Cerebellar nuclear complex (tissue), 1 donor: ENCODE measurements at places on chromosomes 1 and 21.

- no peak for DNase-seq
These were observed 14.0 kb upstream of the DISC1 start for GRCh38 chr1:231612393-231613089.

DNA sequence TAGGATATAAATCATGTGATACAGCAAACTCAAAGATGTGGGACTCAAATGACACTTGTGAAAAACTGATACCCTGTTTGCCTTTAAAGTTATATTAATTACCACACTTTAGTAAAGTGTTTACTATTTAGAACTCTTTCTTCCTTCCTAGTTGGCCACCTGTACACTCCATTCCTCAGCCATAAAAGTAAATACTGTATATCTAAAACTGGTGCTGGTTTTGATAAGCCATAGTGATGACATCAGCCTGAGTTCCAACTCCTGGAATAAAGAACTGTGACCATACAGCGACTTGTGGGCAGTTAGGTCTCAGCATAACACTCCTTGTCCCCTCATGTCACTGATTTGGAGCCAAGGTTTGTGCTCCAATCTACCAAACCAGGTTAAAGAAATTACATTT is 2.8 kb downstream of the PTGER3 start:
- DNase-seq = no peak

- DNase-seq = no peak
These were observed 26.2 kb upstream of the FCER1A start for GRCh38 chr1:159275891-159276290.

GRCh38 chr1:156551869-156552268 is 20.5 kb downstream of the IQGAP3 start:
- no peak for DNase-seq

DNA sequence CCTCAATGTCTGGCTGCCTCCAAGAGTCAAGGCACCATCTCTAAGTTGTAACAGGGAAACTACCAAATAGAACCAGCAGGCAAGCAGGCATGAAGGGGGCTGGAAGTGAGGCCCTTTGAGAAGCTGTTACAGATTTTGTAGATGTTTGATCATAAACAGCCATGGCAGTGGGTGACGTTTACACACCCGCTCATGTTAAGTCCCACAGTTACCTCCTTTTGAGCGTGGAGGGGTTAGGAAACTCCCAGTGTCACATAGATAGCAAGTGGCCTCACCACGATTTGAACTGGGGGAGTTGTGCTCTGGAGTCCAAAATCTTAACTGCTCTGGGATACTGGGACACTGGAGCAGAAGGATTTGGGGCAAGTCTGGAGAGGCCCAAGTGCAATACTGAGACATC is 192.4 kb downstream of the HIVEP3 start:
- no peak for DNase-seq

DNA sequence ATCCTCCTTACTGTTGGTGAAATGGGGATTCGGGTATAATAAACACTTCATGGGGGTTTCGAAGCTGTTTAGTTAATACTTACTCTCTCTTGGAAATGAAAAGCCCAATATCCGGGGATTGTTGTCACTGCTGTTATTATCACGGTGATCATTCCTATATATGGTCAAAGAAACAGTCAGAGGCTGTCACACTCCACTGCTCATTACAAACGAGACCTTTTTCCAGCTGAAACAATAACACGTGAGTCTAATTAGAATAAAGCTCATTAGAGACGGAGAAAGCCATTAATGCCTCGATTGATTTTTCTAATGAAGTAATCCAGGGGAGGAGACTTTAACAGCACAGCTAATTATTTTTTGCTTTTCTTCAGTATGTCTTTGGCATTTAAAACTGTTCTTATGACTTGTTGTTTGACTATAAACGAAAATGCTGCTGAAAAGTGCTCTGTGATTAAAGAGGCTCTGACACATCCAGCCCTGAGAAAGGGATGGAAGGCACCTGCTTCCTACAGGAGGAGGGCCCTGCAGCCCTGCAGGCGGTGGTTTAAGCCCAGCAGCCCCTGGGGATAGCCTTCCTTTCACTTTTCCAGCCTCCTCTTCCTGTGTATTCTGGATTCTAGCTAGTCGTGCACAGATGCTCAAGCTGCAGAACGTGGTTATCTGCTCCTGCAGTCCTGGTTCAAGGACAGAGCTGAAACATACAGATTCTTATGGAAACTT is 143.6 kb downstream of the EDEM3 start:
- DNase-seq = no peak

- DNase-seq = no peak
These were observed 8.2 kb downstream of the FABP3 start for GRCh38 chr1:31364561-31365250.

GRCh38 chr21:25176637-25177412 is 430.5 kb downstream of the MRPL39 start:
- no peak for DNase-seq

DNA sequence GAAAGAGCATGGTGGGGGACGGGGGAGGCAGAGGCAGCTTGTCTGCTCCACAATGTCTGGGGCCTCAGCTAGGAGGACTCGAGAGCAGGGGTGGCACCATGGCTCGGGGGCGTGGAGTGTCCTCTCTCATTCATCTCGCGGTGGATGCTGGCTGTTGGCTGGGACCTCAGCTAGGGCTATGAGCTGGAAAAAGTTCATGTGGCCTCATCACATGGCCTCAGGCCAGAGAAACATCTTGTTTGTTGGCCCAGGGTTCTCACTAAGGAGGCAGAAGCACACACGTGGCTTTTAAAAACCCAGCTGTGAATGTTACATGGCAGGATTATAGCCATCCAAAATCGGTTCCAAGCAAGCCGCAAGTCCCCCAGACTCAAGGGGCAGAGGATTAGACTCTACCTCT is 6.2 kb upstream of the CENPS start:
- DNase-seq = no peak

DNA sequence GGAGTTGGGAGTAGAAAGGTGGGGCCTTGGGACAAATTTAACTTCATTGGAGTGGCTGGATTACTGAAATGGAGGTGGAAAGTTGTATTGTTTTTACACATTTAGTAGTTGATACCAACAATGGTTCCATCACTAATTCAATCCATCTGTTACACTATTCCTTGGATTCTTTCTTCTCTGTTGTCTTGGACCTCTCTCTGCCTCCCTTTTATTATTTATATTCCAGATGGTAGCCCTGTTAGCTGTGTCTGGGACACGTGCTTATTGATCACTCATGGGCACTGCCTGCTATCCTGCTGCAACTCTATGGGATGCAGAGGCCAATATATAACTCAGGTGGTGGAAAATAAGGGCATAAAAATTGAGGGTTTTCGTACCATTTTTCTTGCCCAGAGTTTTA is 346.3 kb downstream of the PAPPA2 start:
- no peak for DNase-seq

DNA sequence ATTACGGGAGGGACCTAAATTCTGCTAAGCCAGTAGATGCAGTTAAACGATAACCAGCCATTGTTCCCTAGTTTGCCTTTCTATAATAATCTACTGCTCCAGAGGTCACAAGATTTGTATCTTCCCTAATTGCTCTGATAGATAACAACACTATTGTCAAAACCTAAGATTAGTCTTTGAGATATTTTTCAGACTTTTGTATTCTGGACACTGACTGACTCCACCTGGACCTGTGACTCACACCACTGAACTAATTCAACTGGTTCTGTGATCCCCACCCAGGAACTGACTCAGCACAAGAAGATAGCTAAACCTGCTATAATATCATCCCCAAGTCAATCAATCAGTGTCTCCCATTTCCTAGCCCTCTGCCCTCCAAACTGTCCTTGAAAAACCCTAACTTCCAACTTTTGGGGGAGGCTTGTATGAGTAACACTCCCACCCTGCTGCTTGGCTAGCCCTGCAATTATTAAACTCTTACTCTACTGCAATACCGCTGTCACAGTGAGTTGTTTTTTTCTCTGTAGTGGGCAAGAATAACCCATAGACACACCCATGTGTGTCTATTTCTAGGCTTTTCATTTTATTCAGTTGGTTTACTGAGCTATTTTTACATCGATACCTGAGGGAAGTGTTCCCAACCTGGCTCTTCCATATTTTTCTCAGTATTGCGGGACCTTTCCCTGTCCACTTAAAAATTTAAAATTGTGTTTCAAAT is 11.2 kb downstream of the KIFAP3 start:
- no peak for DNase-seq

- DNase-seq = no peak
These were observed 62.1 kb downstream of the ARID4B start for GRCh38 chr1:235265900-235266299.

DNA sequence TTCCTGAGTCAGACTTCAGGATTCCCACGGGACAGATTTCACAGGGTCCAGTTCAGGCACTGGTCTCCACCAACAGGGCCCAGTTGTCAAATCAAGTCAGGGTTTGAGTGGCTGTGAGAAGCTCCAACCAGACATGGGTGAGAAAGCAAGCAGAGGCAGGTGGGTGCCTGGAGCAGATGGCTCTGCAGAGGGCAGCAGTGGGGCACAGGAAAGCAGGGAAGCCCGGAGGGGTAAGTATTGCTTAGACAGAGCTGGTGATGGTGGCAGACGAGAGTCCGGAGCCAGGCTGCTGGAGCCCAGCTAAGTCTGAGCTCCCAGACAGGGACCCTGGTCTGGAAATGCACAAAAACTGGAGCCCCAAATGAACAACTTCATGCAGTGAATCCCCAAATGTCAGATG is 40.4 kb downstream of the RIMS3 start:
- DNase-seq = peak; percentile 37

DNA sequence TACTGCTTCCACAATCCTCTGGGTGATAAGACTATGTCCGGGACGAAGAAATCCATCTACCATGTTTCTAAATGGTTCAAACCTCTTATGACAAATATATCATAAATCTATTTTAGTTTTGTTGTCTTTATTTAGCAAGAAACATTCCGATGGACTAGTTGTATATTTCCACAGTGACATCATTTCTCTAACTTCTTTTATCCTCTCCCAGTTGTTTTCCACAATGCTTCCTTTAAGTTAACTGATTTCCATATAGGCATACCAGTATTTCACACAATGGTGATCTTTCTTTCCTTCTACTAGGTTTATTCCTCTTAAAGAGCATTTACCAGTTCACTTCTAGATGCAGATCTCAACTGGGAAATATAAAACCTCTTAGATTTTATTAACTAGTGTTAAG is 44.8 kb downstream of the USP1 start:
- no peak for DNase-seq

- DNase-seq = no peak
These were observed 4.9 kb upstream of the LAD1 start for GRCh38 chr1:201404055-201404454.

DNA sequence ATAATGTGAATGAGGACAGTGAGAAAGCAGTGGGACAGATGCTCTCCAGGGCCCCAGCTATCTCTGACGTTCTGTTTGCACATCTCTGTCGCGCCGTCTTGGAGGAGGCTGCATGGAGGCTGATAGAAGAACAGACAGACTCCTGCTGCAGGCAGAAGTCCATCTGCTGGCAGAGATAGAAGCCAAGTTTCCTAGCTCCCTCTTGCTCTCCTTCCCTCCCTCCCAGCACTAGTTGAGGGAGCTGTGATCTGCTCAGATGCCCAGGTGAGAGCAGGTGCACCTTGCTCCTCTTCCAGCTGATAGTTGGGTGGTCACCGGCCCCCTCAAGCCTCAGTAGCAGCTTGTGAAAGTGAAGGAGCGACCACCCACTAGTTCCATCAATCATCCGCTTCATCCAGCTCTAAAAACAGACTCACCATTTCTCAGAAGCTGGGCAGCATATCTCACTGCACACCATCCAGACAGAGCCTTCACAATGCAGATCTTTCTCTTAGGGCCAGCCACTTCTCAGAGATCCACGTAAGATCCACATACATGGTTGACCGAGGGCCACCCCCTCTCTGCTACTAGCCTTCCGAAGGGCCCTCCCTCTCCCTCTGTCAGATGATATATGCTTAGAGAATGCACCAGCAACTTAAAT is 12.9 kb downstream of the LRRN2 start:
- no peak for DNase-seq

DNA sequence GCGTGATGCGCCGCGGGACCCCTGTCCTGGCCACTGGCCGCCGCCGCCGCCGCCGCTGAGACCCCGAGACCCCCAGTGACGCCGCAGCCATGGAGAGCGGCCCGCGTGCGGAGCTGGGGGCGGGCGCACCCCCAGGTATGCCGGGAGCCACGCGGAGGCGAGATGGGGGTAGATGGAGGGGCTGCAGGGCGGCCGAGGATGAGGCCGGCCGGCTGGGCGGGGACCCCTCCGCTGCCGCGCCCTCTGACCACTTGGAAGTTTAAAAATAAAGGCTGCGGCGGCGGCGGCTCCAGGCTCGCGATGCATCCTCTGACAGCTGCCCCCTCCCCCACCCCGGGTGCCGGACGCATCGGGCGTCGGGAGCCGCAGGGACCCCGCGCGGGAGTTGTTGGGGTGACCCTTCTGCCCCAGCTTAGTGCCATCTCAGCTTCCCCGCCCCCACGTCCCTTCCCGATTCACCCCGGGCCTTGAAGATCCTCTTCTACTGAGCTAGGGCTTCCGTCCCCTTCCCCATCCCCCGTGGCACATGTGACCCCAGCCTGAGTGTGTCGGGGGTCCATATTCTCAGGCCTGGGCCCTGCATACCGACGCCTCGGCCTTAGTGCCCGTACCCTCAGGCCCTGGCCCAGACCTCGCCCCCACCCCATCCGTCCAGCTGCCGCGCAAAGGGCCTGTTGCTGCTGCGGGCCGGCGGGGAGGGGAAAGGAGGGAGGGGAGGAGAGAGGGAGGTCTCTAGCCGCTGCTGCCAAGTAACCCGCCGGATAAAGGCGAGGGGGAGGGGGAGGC is 562 bp downstream of the MAP7D1 start:
- DNase-seq = no peak

- no peak for DNase-seq
These were observed 86.3 kb upstream of the VANGL1 start for GRCh38 chr1:115555446-115555845.

DNA sequence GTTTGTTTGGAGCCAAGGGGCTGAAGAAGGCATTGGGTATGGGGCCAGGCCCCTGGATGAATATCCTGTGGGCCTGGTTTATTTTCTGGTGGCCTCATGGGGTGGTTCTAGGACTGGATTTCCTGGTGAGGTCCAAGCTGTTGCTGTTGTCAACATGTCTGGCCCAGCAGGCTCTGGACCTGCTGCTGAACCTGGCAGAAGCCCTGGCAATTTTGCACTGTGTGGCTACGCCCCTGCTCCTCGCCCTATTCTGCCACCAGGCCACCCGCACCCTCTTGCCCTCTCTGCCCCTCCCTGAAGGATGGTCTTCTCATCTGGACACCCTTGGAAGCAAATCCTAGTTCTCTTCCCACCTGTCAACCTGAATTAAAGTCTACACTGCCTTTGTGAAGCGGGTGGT is 1.4 kb downstream of the ACKR1 start:
- no peak for DNase-seq

GRCh38 chr1:96364576-96364975 is 357.0 kb upstream of the PTBP2 start:
- no peak for DNase-seq

- DNase-seq = no peak
These were observed 28.2 kb downstream of the UTS2 start for GRCh38 chr1:7824701-7825100.

GRCh38 chr1:60078182-60078581 is 4.6 kb upstream of the C1orf87 start:
- DNase-seq = no peak

- no peak for DNase-seq
These were observed 3.7 kb upstream of the KCNC4 start for GRCh38 chr1:110206261-110206920.
